ENCODE measurements at places on chromosomes 4 and X. TPM values are rescaled to one million over a fixed set of nuclear protein-coding genes. Genes with fewer than 3 reads are reported as not detected.

PABPC1L2B gene
- total RNA-seq, result not detected

TMEM185A gene
- total RNA-seq, result 10.2 TPM

ADGRL3 gene
- 5.9 TPM for total RNA-seq

ZRSR2 gene
- 2.9 TPM for total RNA-seq

RIPPLY1 gene
- total RNA-seq, result not detected

GPR78 gene
- 16.9 TPM for total RNA-seq

RAP1GDS1 gene
- total RNA-seq, result 33.6 TPM

UGT2B11 gene
- total RNA-seq, result not detected

PABPC5 gene
- 2.4 TPM for total RNA-seq

VCX gene
- total RNA-seq, result not detected

SAGE1 gene
- total RNA-seq, result not detected

TSC22D3 gene
- total RNA-seq, result 64.2 TPM

MAGEA12 gene
- total RNA-seq, result not detected

ADH7 gene
- not detected for total RNA-seq

COL4A5 gene
- total RNA-seq, result 282 TPM

PHEX gene
- total RNA-seq, result 0.65 TPM

ATP2B3 gene
- not detected for total RNA-seq

DGAT2L6 gene
- not detected for total RNA-seq

MOB1B gene
- total RNA-seq, result 10.0 TPM

MAGEA4 gene
- total RNA-seq, result not detected

CSAG2 gene
- not detected for total RNA-seq

HGFAC gene
- total RNA-seq, result not detected

TRIML2 gene
- total RNA-seq, result 41.3 TPM

RNF150 gene
- total RNA-seq, result 0.43 TPM

KCNIP4 gene
- total RNA-seq, result 3.1 TPM

SUPT20HL1 gene
- total RNA-seq, result not detected

GPRASP1 gene
- total RNA-seq, result 1.3 TPM

DCAF16 gene
- total RNA-seq, result 24.7 TPM

ALAS2 gene
- not detected for total RNA-seq

WWC2 gene
- total RNA-seq, result 19.6 TPM

HSFX4 gene
- not detected for total RNA-seq

PNMA5 gene
- not detected for total RNA-seq

PFKFB1 gene
- total RNA-seq, result 0.22 TPM

HTN3 gene
- not detected for total RNA-seq

PDLIM3 gene
- not detected for total RNA-seq

HSD17B13 gene
- not detected for total RNA-seq

SFRP2 gene
- 9.8 TPM for total RNA-seq

ADH4 gene
- not detected for total RNA-seq

DCAF12L2 gene
- not detected for total RNA-seq

GAR1 gene
- 4.2 TPM for total RNA-seq

IL3RA gene
- total RNA-seq, result not detected

FDCSP gene
- total RNA-seq, result not detected

CXCL1 gene
- total RNA-seq, result not detected

PRRG1 gene
- 44.0 TPM for total RNA-seq

CLIC2 gene
- total RNA-seq, result 0.22 TPM

CFI gene
- total RNA-seq, result not detected

INTS6L gene
- 4.1 TPM for total RNA-seq

NUDT10 gene
- 0.39 TPM for total RNA-seq

XAGE2 gene
- 23.6 TPM for total RNA-seq

UGT2B10 gene
- total RNA-seq, result not detected

SSX2 gene
- total RNA-seq, result not detected

DCAF8L2 gene
- total RNA-seq, result not detected

PPP1R2C gene
- total RNA-seq, result not detected

MID1 gene
- total RNA-seq, result 22.8 TPM

All from placental epithelial cell (primary cell).